Foreskin keratinocyte (primary cell): ENCODE measurements at places on chromosomes 11 and 22. TPM values are rescaled to one million over a fixed set of nuclear protein-coding genes. Genes with fewer than 3 reads are reported as not detected.

GRCh38 chr11:125516245-125516644 is 20.2 kb upstream of the FEZ1 start:
- no peak for DNase-seq

- no peak for DNase-seq
Measured at GRCh38 chr11:40037005-40037404, 1422.4 kb downstream of the LRRC4C start.

DNA sequence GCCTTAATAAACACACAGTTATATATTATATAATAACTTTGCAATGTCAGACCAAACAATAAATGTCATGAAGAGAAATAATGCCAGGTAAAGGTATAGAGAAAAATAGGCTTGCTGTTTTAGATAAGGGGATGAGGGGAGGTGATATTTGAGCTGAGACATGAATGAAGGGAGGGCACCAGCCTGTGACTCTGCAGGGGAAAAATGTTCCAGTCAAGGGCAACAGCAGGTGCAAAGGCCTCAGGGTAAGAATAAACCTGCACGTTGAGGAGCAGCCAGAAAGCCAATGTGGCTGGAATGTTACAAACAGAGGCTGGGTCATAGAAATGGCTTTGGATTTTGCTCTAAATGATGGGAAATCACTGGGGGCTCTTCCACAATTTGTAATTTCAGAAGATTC is 519.6 kb downstream of the SOX6 start:
- no peak for DNase-seq

GRCh38 chr11:60634126-60634525 is 65.3 kb upstream of the MS4A8 start:
- DNase-seq = no peak

DNA sequence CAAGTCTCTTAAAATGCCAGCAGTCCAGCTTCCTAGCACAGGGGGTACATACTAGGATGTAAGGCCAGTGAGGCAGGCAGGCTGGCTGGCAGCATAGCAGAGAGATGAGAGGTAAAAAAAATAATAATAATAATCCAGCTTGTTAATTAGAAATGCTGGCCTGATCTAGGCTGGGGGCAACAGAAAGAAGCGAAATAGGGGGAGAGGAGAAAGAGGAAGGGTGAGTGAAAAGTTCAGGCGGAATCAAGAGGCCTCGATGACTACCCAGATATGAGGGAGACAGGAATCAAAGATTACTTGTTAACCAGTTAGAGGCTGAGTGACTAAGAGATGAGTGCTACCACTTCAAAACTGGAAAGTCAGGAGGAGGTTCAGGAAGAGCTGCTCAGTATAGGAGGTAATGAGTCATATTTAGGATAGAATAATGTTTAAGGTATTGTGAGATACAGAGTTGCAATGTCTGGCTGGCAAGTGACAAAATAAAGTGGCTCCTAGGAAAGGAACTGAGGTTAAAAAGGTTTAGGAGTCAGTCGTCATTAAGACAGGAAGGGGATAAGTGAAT is 2.8 kb downstream of the ALKBH8 start:
- peak; percentile 95 for DNase-seq

DNA sequence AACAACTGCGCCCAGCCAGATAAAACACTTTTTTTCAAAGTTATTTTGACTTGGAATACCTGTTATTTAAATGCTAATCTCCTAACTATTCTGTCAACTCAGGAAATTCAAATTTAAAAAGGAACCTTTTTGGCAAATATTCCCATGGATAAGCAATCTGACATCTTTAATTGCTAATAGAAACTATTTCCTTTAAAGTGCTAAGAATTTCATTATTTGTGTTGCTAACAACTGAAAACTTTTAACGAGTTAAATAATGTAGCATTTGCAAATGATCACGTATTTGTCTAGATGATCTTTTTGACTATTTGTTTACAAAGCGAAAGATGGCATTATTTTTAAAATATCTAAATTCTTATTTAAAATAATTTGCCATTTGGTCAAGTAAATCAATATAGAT is 28.8 kb downstream of the CSTF3 start:
- DNase-seq = no peak

DNA sequence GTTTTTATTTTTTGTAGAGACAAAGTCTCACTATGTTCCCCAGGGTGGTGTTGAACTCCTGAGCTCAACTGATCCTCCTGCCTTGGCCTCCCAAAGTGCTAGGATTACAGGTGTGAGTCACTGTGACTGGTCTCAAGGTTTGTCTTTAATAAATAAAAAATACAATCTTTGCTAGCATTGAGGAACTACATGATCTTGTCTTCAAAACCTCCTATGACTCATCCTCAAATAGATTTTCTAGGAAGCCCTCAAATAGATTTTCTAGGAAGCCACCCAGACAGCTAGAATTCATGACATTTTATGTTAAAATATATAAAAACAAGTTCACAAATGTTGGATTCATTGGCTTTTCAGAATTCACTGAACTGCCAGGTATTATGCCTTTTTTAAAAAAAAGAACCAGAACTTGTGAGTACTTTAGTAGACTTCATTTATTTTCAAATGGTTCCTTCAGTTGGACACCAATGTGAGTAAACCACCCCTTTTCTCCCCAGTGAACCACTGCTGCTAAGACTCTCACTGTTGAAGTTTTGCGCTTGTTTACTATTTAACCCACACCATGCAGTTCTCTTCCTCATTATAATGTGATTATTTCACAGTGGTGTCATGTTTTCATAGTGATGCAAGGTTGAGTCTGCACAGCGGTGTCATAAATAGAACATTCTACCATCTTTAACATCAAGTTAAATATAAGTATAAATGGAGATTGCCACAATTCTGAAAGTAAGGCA is 303.9 kb downstream of the CASP12 start:
- peak; percentile 22 for DNase-seq

DNA sequence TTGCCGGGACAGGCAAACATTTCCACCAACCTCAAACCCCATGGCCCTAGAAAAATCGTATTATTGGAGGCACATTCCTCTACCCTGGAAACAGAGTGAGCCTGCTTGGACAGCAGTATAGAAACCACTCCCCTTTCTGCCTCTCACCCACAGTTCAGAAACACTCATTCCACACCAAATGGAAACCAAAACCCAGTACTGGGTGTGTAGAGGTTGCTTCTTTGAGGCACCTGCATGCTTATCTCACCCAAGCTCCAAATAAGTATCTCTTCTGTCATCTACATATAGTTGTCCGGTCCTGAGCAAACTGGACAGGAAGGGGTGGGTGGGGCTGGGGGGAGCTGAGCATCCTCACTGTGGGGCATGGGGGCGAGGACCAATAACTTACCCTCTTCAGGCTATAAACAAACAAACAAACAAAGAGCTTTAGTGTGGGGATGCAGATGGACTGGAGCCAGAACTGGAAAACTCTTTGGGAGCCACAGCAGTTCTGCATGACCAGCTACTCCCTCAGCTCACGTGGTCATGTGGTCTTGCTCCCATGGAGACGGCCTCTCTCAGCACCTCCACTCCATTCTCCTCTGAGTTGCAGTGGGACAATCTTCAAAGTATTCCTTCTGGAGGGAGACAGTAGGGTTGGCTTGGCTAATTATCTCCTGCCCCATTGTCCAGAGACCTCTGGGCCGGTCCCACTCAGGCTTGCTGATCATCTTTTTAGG is 1.0 kb upstream of the PLAAT2 start:
- DNase-seq = no peak

- no peak for DNase-seq
Measured at GRCh38 chr11:119784421-119784820, 55.4 kb upstream of the NECTIN1 start.

DNA sequence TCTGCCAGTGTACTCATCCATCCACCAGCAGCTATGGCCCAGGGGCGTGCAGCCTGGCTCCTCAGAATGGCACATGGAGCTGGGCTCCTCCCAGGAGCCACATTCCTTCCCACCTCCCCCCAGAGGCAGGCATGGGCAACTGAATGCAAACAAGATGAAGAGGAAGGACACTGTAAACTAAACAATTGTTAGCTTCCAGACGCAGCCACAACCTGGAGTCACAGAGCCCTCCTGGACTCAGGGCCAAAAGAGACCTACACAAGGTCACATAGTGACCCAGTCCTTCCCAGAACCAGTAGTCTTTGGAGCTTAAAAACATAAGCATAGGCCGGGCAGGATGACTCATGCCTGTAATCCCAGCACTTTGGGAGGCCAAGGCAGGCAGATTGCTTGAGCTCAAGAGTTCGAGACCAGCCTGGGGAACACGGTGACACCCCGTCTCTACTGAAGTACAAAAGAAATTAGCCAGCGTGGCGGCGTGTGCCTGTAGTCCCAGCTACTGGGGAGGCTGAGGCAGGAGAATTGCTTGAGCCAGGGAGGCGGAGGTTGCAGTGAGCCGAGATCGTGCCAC is 30.7 kb upstream of the CLDN5 start:
- no peak for DNase-seq

DNA sequence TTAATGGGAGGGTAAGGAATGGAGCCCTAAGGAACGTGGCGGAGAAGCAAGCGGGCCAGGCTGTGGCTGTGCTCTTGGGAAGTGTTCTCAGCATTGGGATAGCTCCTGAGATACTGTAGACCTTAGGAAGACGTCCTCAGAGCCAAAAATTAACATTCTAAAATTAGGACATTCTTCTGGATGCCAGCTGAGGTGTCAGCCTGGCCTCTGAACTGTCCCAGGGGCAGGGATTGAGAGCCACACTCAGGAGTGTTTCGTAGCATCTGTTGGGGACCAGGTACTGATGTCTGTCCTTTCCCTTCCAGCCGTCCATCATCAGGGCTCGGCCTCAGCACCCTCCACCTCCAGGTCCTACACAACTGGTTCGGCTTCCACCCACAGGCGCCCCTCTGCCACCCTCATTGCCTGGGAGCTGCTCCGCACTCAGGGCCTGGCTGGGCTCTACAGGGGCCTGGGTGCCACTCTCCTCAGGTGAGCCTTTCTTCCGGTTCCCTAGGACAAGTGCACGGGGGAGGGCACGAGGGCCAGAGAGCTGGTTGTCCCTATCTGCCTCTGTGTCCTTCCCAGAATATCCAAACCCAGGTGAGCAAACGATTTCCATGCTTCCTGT is 23.6 kb downstream of the SLC25A18 start:
- DNase-seq = no peak

DNA sequence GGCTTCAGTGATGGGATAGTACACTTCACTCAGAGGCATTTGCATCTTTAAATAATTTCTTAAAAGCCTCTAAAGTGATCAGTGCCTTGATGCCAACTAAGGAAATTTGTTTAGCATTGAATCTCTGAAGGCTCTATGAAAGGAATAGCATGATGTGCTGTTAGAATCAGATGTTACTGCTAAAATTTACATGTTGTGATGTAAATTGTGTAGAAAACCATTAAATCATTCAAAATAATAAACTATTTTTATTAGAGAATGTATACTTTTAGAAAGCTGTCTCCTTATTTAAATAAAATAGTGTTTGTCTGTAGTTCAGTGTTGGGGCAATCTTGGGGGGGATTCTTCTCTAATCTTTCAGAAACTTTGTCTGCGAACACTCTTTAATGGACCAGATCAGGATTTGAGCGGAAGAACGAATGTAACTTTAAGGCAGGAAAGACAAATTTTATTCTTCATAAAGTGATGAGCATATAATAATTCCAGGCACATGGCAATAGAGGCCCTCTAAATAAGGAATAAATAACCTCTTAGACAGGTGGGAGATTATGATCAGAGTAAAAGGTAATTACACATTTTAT is 4.6 kb downstream of the MALAT1 start:
- no peak for DNase-seq

GRCh38 chr11:36037031-36037430 is 93.2 kb downstream of the LDLRAD3 start:
- no peak for DNase-seq

DNA sequence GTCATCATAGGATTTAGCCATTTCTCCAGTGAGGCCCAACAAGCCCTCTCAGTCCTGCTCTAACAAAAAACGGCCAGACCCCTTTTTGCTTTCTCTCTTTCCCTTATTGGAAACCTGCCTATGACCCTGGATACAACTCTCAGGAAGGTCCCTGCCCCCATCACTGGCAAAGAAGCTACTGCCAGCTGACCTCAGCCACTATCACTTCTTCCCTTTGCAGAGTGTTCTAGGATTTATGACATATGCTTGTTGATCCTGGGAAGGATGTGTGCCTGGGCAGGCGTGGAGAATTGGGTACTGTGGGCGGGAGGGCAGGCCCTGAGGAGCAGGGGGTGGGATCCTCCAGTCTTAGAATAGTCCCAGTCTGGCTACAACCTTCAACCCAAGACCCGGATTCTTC is 7.5 kb downstream of the PGAP2 start:
- no peak for DNase-seq

DNA sequence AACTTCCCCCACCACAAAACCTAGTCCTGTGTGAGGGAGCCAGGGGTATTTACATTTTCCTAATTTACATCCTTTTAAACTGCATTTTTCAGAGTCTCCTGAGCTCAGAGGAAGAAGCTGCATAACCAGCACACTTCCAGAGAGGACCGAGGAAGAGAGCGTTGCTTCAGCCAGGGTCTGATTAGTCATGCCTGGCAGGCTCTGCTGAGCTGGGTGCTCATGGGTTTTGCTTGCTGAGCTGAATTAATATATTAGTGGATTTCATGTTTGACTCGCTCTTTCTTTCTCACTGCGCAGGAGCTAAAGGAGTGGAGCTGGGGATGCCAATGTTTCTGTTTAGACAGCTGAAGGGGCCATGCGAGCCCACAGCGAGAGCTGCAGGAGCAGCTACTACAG is 539.3 kb upstream of the B3GAT1 start:
- DNase-seq = no peak

- no peak for DNase-seq
Measured at GRCh38 chr11:61603667-61604066, 22.8 kb upstream of the SYT7 start.

BIRC3 gene
- total RNA-seq = 6.7 and 10.1 TPM in 2 replicates

KLHDC7B gene
- not detected in 2 replicates for total RNA-seq

H19 gene
- 33.1 and 48.9 TPM in 2 replicates for total RNA-seq

RAB1B gene
- 141 and 143 TPM in 2 replicates for total RNA-seq

SPON1 gene
- total RNA-seq = not detected in 2 replicates

KCNE3 gene
- 0.07 TPM in 2 replicates for total RNA-seq

KRTAP5-2 gene
- not detected in 2 replicates for total RNA-seq

EPS8L2 gene
- 48.4 and 61.9 TPM in 2 replicates for total RNA-seq

ARFGAP3 gene
- 31.8 and 39.9 TPM in 2 replicates for total RNA-seq

DDX10 gene
- 28.6 and 31.0 TPM in 2 replicates for total RNA-seq

MMP11 gene
- 0.25 and 0.58 TPM in 2 replicates for total RNA-seq

TEX12 gene
- not detected in 2 replicates for total RNA-seq

CCDC87 gene
- total RNA-seq = 0.32 and 0.34 TPM in 2 replicates
